ENCODE measurements at places on chromosomes 6 and 20. TPM values are rescaled to one million over a fixed set of nuclear protein-coding genes. Genes with fewer than 3 reads are reported as not detected.

GRCh38 chr6:22906091-22906549 is 336.8 kb downstream of the HDGFL1 start:
- no peak overlapping the region for H3K27ac ChIP-seq
- DNase-seq = no peak
- H3K27me3 ChIP-seq = no peaks in the 10 kb centered on the region

GRCh38 chr20:58216334-58216733 is 12.1 kb downstream of the ANKRD60 start:
- no peak overlapping the region for H3K27ac ChIP-seq
- no peaks in the 10 kb centered on the region for H3K4me1 ChIP-seq
- H3K27me3 ChIP-seq = peaks cover 22% of the 10 kb centered on the region
- DNase-seq = no peak

DNA sequence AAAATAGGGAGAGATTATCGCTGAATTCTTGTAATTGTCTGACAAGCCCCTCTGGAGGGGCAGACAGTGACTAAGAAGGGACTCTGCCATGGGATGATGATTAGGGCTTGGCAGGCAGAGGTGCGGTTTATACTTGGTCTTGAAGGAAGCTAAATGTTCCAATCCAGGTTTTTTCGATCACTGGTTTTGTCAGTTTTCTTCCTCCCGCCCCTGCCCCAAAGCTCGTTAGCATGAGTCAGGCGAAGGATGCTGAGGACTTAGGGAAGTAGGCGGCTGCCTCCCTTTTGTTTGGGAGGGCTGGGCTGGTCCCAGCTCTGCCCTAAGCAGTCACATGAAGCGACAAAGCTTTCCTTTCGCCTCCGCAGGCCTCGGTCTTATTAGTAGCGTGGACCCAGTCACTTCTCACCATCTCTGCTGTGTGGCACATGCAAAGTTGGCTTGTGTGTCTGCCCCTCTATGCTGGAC is 314.2 kb downstream of the CDC5L start:
- H3K36me3 ChIP-seq = no peaks in the 10 kb centered on the region
- H3K4me1 ChIP-seq = no peaks in the 10 kb centered on the region
- no peak overlapping the region for H3K27ac ChIP-seq
- no peaks in the 10 kb centered on the region for H3K27me3 ChIP-seq
- no peak overlapping the region for H3K4me3 ChIP-seq

- H3K36me3 ChIP-seq = no peaks in the 10 kb centered on the region
- peaks cover 74% of the 10 kb centered on the region for H3K27me3 ChIP-seq
- no peak overlapping the region for H3K27ac ChIP-seq
- H3K4me3 ChIP-seq = no peak overlapping the region
- peaks cover 8% of the 10 kb centered on the region for H3K4me1 ChIP-seq
Observed at GRCh38 chr20:56631990-56632327, 2.9 kb downstream of the TFAP2C start.

- no peaks in the 10 kb centered on the region for H3K27me3 ChIP-seq
- no peak for DNase-seq
- H3K4me1 ChIP-seq = no peaks in the 10 kb centered on the region
- no peaks in the 10 kb centered on the region for H3K36me3 ChIP-seq
- H3K4me3 ChIP-seq = no peak overlapping the region
Observed at GRCh38 chr20:8811801-8812594, 256.9 kb upstream of the PLCB4 start.

- no peak overlapping the region for H3K4me3 ChIP-seq
- no peak for DNase-seq
- no peak overlapping the region for H3K27ac ChIP-seq
- no peaks in the 10 kb centered on the region for H3K36me3 ChIP-seq
Observed at GRCh38 chr20:4656491-4656890, 65.2 kb upstream of the PRND start.

DNA sequence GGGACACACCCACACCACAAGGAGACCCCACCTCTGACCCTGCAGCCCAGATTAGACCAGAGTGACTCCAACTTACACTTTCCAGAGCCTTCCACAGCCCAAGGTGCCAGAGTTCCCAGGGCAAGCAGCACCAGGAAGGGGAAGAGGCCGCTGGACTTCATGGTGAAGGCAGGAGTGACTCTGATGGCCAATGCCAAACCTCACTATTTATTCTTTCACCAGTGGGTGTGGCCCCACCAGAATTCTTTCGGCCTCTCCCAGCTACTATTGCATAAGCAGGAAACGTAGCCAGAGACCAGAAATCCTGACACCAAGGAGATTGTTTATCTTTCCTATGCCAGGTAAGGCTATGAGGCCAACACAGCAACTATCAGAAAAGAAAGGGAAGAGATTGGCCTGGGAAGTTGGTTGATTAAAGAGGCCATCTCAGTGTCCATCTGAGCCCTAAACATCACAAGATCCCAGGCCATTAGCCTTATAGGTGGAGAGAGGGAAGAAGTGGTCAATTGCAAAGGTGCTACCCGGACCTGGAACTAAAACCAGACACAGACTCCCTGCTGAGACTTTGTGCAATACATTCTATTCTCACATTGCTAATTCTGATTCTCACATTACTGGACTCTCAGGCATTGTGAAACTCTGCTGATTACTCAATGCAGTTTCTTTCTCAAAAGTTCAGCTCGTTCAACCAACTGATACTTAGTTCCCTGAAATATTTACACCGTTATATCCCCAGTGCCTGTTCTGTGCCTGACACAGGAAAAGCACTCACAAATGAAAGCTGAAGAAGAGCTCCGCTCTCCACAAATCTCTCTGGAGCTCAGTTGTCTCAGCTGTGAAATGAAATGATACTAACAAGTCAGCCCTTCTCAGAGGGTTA is at the start of gene SLPI:
Gene SLPI (minus strand): TSS at position 182 of the 880 bp plus-strand sequence. CDS start 21 bp downstream, at position 161.
- H3K27ac ChIP-seq = peak within 1 kb of the TSS; percentile 81
- no peaks in the 10 kb centered on the region for H3K27me3 ChIP-seq
- peak; percentile 28 for DNase-seq
- H3K36me3 ChIP-seq = no peaks in the 10 kb centered on the region
- H3K4me3 ChIP-seq = peak within 1 kb of the TSS; percentile 53

- peak; percentile 63 for DNase-seq
- H3K4me3 ChIP-seq = peak overlapping the region; percentile 33
- no peaks in the 10 kb centered on the region for H3K36me3 ChIP-seq
- H3K27ac ChIP-seq = peak overlapping the region; percentile 78
- H3K4me1 ChIP-seq = peaks cover 29% of the 10 kb centered on the region
- no peaks in the 10 kb centered on the region for H3K27me3 ChIP-seq
Observed at GRCh38 chr6:35489995-35490791, 6.7 kb downstream of the TEAD3 start.

The OR2H1 gene
- total RNA-seq = not detected

The LY6G6C gene
- total RNA-seq = not detected

The KCNK16 gene
- not detected for total RNA-seq

The CCDC170 gene
- not detected for total RNA-seq

- H3K36me3 ChIP-seq = no peaks in the 10 kb centered on the region
- peaks cover 2% of the 10 kb centered on the region for H3K27me3 ChIP-seq
- no peak overlapping the region for H3K27ac ChIP-seq
- H3K4me1 ChIP-seq = no peaks in the 10 kb centered on the region
Observed at GRCh38 chr6:100491952-100492670, 27.4 kb upstream of the SIM1 start.

- no peak overlapping the region for H3K27ac ChIP-seq
- no peaks in the 10 kb centered on the region for H3K27me3 ChIP-seq
- H3K36me3 ChIP-seq = no peaks in the 10 kb centered on the region
- H3K4me3 ChIP-seq = no peak overlapping the region
- H3K4me1 ChIP-seq = no peaks in the 10 kb centered on the region
- no peak for DNase-seq
Observed at GRCh38 chr6:166262743-166263515, 45.3 kb downstream of the PRR18 start.

DNA sequence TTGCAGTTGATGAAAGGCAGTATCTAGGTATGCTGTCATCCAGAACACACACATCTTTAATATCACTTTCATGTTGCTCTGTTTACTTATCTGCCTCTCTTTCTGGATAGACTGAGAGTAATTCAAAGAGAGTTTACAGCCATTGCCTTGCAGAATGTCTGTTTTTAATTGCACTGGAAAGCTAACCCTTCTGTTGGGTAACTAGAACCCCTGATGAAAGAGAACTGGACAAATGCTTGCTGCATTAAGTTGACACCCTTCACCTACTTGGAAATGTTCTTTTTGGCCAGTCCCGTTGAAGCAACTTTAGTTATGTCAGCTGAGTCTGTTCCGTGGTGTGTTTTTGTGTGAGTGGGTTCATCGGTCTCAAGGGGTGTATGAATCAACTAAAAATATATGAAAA is 383.8 kb upstream of the CITED2 start:
- peak overlapping the region; percentile 77 for H3K27ac ChIP-seq
- peaks cover 84% of the 10 kb centered on the region for H3K4me1 ChIP-seq
- peak overlapping the region; percentile 11 for H3K4me3 ChIP-seq
- peak; percentile 44 for DNase-seq
- H3K36me3 ChIP-seq = no peaks in the 10 kb centered on the region

- H3K4me3 ChIP-seq = no peak overlapping the region
- no peak for DNase-seq
- no peak overlapping the region for H3K27ac ChIP-seq
- no peaks in the 10 kb centered on the region for H3K4me1 ChIP-seq
- no peaks in the 10 kb centered on the region for H3K36me3 ChIP-seq
Observed at GRCh38 chr6:135250751-135251497, 69.8 kb downstream of the MYB start.

GRCh38 chr20:24442909-24443308 is 26.5 kb upstream of the SYNDIG1 start:
- no peaks in the 10 kb centered on the region for H3K27me3 ChIP-seq
- no peaks in the 10 kb centered on the region for H3K36me3 ChIP-seq
- no peaks in the 10 kb centered on the region for H3K4me1 ChIP-seq

The NHSL1 gene
- 2.0 TPM for total RNA-seq

The HLA-DRB5 gene
- not detected for total RNA-seq

DNA sequence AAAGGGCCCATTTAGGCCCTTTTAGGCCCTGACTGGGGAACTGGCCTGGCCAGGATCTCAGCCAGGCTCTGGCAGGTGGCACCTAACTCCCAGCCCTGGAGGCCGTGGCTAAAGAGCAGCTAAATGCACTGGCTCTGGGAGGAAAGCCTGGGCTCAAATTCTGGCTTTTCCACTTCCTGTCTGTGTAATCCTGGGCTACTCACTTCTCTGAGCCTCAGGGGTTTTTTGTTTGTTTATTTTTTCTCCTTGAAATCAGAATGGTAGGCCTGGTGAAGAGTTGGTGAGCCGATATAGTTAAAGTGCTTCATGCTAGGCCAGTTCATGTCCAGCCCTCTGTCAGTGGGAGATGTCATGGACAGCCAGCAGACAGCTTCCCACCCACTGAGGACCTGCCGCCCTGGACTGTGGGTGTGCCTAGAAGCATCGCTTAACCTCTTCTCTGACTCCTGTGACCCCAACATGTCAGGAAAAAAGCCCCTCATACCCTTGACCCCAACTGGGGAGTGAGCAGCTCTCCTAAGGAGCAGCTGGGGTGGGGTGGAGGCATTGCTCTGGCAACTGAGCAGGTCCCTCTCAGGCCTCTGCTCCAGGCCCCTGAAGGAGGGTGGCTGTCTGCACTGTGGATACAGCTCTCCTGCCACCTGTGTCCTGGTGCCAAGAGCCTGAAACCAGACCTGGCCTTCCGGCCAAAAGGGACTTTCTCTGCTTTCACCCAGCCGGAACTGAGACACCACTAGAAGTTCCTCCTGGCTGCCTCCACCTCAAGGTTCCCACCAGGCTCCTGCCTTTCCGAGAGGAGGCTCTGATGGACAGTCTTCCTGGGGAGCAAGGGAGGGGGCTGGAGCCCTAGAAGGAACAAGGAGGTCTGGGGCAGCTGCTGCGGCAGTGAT is 57.2 kb upstream of the MYL9 start:
- no peaks in the 10 kb centered on the region for H3K27me3 ChIP-seq
- peak overlapping the region; percentile 96 for H3K27ac ChIP-seq
- no peaks in the 10 kb centered on the region for H3K36me3 ChIP-seq
- DNase-seq = peak; percentile 60
- no peak overlapping the region for H3K4me3 ChIP-seq

The C20orf202 gene
- not detected for total RNA-seq

The KIZ gene
- 29.2 TPM for total RNA-seq

The EFCAB8 gene
- not detected for total RNA-seq

Measured in gastrocnemius medialis (tissue), 4 donors.